Right renal cortex interstitium (tissue), 3 donors: ENCODE measurements at places on chromosomes 2 and 18. TPM values are rescaled to one million over a fixed set of nuclear protein-coding genes. Genes with fewer than 3 reads are reported as not detected.

HOXD3 gene
- 21.4 TPM for polyA plus RNA-seq

SPATA3 gene
- polyA plus RNA-seq, result not detected

SULT1C2 gene
- polyA plus RNA-seq, result 50.5 TPM

SERPINB4 gene
- not detected for polyA plus RNA-seq

ANKAR gene
- polyA plus RNA-seq, result 8.0 TPM

TXNDC2 gene
- not detected for polyA plus RNA-seq

SLC11A1 gene
- 0.98 TPM for polyA plus RNA-seq

CENPA gene
- 13.6 TPM for polyA plus RNA-seq

ELOA2 gene
- polyA plus RNA-seq, result not detected

BUB1 gene
- polyA plus RNA-seq, result 21.9 TPM

RAB31 gene
- polyA plus RNA-seq, result 32.0 TPM

SDC1 gene
- polyA plus RNA-seq, result 20.2 TPM

ASXL3 gene
- 6.6 TPM for polyA plus RNA-seq

INPP5D gene
- 6.2 TPM for polyA plus RNA-seq

PRKAG3 gene
- 0.07 TPM for polyA plus RNA-seq

NEU2 gene
- polyA plus RNA-seq, result not detected

G6PC2 gene
- polyA plus RNA-seq, result not detected

MOCOS gene
- polyA plus RNA-seq, result 1.1 TPM

TUBA4B gene
- 1.3 TPM for polyA plus RNA-seq

TMEM200C gene
- 1.1 TPM for polyA plus RNA-seq

GATA6 gene
- polyA plus RNA-seq, result 8.7 TPM

PJVK gene
- polyA plus RNA-seq, result 8.8 TPM

MSTN gene
- 1.3 TPM for polyA plus RNA-seq

IL1RN gene
- polyA plus RNA-seq, result 0.74 TPM

RELCH gene
- polyA plus RNA-seq, result 39.7 TPM

CRYBA2 gene
- not detected for polyA plus RNA-seq

SLC38A11 gene
- 15.0 TPM for polyA plus RNA-seq

CD8A gene
- polyA plus RNA-seq, result 0.26 TPM

ZNF521 gene
- 45.1 TPM for polyA plus RNA-seq

C2orf81 gene
- 5.7 TPM for polyA plus RNA-seq
